ENCODE measurements at places on chromosomes 1 and 21.
A peak's percentile ranks its signal among the peaks of the same experiment; 100 is the strongest.

- no peak for DNase-seq
Observed at GRCh38 chr21:41048623-41049022, 119.3 kb upstream of the BACE2 start.

GRCh38 chr1:178652506-178653490 is 72.2 kb upstream of the RALGPS2 start:
- no peak for DNase-seq

DNA sequence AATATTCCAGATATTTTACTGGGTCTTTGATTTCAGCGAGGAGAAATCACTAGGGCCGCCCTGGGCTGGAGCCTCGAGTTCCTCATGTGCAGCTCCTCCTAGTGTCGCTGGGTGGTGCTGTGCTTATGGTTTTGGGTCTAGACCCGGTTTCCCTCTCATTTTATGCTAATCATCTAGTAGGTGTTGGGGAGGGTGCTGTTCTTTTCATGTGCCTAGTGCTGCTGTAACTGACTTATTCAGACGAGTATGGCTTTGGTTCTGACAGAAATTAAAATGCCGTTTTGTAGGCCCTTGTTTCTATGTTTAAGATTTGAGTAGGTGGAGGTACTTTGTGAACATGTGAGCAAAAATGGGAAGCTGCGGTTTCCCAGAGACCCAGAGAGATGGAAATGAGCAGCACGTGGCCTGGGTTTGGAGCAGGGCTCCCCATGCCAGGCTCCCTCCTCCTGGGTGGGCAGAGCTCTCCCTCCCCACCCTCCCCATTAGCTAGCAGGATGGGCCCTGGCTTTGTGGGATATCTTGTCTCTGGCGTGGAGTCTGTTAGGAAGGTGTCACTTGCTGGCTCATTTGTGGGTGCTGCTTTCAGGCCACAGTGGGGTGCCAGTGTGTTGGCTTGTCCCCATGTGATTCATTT is 74.0 kb upstream of the GPR88 start:
- peak; percentile 68 for DNase-seq

DNA sequence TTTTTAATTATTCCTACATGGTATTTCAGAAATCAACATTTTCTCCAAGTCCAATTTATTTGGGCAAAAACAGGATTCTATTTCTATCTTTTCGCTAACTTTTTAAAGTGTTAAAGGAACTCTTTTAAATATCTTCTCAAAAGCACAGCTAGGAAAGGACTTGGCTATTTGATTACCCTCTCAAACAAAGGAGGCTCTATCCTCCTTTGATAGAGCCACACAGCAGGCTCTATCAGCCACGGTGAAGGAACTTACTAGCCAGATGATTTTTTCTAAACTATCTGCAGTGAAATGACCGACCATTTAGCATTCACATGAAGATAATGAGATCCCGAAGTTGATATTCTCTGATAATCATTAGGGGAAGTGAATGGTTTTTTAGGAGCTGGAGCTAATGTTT is 9.1 kb downstream of the ANGPTL7 start:
- DNase-seq = no peak

- no peak for DNase-seq
Observed at GRCh38 chr21:14962217-14962616, 102.6 kb downstream of the NRIP1 start.

GRCh38 chr21:45017039-45017960 is 57.1 kb upstream of the ADARB1 start:
- peak; percentile 77 for DNase-seq

DNA sequence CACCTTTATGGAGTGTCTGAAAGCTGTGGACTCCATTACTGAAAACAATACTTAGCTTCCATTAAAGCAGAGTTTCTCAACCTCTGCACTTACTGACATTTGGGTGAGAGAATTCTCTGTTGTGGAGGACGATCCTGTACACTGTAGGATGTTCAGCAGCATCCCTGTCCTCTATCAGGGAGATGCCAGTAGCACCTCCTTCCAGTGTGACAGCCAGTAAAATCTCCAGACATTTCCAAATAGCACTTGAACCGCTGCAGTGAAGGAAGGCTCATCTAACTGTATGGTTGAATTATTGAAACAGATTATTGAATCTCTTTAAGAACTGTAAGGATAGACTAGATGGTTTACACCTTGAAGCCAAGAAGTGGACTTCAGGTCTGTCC is 3.1 kb downstream of the PRDM2 start:
- no peak for DNase-seq

GRCh38 chr1:152034324-152034653 is 2.5 kb downstream of the S100A11 start:
- DNase-seq = no peak

GRCh38 chr1:25531082-25531461 is 12.3 kb upstream of the LDLRAP1 start:
- DNase-seq = peak; percentile 71

- DNase-seq = no peak
Observed at GRCh38 chr21:41254090-41254700, 62.4 kb upstream of the FAM3B start.

- no peak for DNase-seq
Observed at GRCh38 chr1:41906943-41907342, 11.8 kb downstream of the HIVEP3 start.

- peak; percentile 83 for DNase-seq
Observed at GRCh38 chr1:240258910-240259309, 167.2 kb downstream of the FMN2 start.

- peak; percentile 88 for DNase-seq
Observed at GRCh38 chr1:92961896-92962752, 862 bp upstream of the DIPK1A start.

Data from osteoblast (primary cell).